SK-MEL-5 (cell line): ENCODE measurements at places on chromosomes 2 and 18. TPM values are rescaled to one million over a fixed set of nuclear protein-coding genes. Genes with fewer than 3 reads are reported as not detected.
A peak's percentile ranks its signal among the peaks of the same experiment; 100 is the strongest.

The CHPF gene
- total RNA-seq = 93.9 and 111 TPM in 2 replicates

The DLGAP1 gene
- 27.5 and 28.5 TPM in 2 replicates for total RNA-seq

The MC4R gene
- total RNA-seq = not detected in 2 replicates

The MARCHF4 gene
- total RNA-seq = not detected in 2 replicates

The CNTNAP5 gene
- not detected in 2 replicates for total RNA-seq

The CXCR1 gene
- not detected in 2 replicates for total RNA-seq

The ALLC gene
- total RNA-seq = not detected in 2 replicates

The RABL2A gene
- total RNA-seq = 2.8 and 5.2 TPM in 2 replicates

The ACADL gene
- total RNA-seq = not detected in 2 replicates

The NOL4 gene
- total RNA-seq = not detected in 2 replicates

The SLC23A3 gene
- total RNA-seq = 0.13 and 0.34 TPM in 2 replicates

The BMP10 gene
- total RNA-seq = not detected in 2 replicates

The MROH2A gene
- 0.08 TPM in 1 of 2 replicates, not detected in the other for total RNA-seq

- no peak for DNase-seq
These were observed 13.3 kb upstream of the CCDC85A start for GRCh38 chr2:56170504-56170903.

DNA sequence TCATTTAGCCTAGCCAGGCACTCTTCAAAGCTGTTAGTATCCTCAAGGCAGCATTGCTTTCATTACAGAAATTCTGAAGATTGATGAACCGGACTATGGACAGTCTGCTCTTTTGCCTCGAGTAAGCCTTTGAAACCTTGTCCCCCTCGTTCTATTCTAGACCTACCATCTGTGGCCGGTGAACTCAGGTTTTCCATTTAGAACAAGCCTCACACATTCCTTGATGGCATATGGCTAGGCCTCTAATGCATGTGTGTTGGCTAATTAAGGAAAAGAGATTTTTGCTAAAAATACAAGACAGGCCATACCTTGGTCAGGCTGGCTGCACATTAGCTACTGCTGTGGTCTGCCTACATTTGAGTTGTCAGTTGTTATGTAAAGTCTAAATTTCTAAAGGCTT lies 111.8 kb downstream of the CERS6 start:
- DNase-seq = no peak

GRCh38 chr2:169729274-169729605 lies 4.4 kb upstream of the KLHL23 start:
- no peak for DNase-seq

- DNase-seq = no peak
These were observed 700.6 kb upstream of the ZEB2 start for GRCh38 chr2:145220496-145220895.

DNA sequence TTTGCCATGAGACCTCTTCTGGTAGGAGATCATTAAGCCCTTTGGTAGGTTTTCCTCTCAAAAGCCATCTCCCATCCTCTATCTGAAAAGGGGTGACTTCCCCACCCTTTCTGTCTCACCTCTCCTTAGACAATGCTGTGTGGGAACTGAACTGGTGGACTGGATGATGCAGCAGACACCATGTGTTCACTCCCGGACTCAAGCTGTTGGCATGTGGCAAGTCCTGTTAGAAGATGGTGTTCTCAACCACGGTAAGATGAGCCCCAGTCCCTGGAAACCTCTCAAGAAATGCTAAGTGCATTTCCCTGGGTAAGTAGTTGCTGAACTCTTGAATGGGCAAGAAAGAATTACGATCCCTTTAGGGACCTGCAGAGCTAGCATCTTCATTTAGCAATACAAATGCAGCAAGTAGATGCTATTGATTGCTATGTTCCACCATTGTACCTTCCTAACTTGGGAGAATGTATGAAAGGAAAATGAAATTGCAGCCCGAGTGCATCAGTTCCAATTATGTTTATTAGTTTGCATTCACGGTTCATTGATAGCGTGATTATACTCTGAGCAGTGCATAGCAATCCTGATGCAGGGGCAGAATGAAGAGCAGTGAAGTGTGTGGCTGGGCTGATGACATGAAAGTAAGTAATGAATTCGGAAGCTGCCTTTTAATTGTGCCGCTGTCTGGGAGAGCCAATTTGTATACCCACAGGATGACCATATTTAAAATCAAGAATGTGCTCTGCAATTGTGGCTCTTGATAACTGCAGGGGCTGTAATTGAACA lies 110.0 kb upstream of the MAP3K20 start:
- no peak for DNase-seq

- no peak for DNase-seq
These were observed 261.9 kb upstream of the ETAA1 start for GRCh38 chr2:67135208-67135607.

- DNase-seq = no peak
These were observed 1081.2 kb downstream of the SOCS6 start for GRCh38 chr18:71370095-71370494.

- DNase-seq = no peak
These were observed 38.4 kb downstream of the PPM1B start for GRCh38 chr2:44207102-44207501.

- no peak for DNase-seq
These were observed 33.2 kb downstream of the KCNS3 start for GRCh38 chr2:17911491-17912260.

GRCh38 chr2:210630873-210631560 lies 74.6 kb downstream of the CPS1 start:
- DNase-seq = peak; percentile 24

- no peak for DNase-seq
These were observed 1064.8 kb downstream of the SUCLG1 start for GRCh38 chr2:83394134-83394904.

DNA sequence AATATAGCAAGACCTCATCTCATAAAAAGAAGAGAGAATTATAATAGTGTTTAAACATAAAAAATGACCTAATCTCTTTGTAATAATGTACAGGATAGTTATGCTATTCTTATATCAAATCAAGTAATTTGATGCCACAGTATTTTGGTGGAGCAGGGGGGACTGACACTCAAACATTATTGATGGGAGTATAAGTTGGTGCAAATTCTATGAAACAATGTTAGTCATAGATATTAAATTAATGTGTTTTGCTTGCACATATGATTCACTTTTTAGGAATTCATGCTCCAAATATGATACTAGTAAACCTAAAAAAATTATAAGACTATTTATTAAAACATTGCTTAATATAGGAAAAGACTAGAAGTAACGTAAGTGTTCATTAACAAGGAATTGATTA lies 256.1 kb upstream of the SYT4 start:
- no peak for DNase-seq

GRCh38 chr2:96816836-96817702 lies 1.0 kb downstream of the CNNM3 start:
- DNase-seq = no peak

DNA sequence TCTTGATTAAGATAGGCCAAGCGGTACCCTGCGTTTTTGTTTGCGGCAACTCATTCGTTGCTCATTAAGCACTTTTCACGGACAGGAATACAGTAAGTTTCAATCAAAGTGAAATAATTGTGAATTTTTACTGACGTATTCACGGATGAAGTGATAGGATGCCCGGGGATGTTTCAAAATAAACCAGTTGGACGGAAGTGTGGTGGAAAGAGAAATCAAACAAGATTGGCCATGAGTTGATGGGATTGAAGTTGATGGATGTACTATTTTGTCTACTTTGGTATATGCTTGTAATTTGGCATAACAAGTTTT lies 481 bp downstream of the TMEM177 start:
- DNase-seq = no peak

GRCh38 chr18:44771572-44771955 lies 90.9 kb downstream of the SETBP1 start:
- DNase-seq = no peak

- peak; percentile 62 for DNase-seq
These were observed 864 bp upstream of the XPO1 start for GRCh38 chr2:61538920-61539520.

DNA sequence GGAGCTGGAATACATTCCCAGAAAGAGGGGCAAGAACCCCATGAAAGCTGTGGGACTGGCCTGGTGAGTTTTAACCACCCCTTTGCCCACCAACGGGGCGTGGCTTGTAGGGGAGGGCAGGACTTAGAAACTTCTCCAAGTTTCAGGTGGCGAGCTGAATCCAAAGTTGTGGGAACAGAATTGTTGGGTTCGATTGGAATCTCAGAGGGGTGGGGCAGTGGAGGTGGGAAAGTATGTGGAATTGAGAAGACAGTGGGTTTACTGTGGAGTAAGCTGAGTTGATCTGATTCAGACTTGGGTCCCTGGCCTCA lies 1.1 kb downstream of the PNKD start:
- DNase-seq = no peak

- DNase-seq = no peak
These were observed 325.2 kb downstream of the PLCL1 start for GRCh38 chr2:198129609-198130008.

GRCh38 chr2:200155652-200156051 lies 150.8 kb upstream of the SPATS2L start:
- DNase-seq = no peak

DNA sequence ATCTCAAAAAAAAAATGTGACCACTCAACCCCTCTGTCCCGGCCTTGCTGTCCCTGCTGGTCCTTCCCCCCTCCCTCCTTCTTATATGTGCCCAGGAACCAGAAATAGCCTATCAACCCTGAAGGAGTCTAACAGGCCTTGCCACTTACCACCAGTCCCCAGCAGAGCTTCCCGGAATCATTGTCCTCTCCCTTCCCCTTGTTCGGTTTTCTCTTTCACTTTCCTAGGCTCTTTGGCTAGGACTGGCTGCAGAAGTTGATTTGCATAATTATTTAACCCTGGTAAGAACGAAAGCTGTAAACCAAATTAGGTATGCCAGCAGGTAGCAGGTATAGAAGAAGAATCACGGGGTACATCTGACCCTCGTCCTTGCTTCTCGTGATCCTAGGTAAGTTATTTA lies 72.6 kb upstream of the ZNF532 start:
- DNase-seq = no peak

DNA sequence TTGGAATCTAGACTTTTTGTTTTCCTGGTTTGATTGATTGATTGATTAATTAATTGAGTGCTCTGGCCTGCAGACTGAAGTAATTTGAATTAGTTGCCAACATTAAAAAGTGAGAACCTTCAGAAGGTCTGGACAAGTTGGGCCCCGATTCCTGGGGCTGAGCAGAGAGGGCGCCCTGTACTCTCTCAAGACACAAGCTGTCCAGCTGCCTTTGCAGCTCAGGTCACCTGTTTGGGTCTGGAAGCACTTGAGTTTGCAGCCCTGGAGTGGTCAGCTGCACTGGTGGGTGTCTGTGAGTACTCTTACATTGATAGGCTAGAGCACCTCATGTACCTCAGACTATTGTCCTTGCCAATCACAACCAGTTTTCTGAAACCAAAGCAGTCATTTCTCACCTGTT lies 22.7 kb upstream of the CELF4 start:
- no peak for DNase-seq

DNA sequence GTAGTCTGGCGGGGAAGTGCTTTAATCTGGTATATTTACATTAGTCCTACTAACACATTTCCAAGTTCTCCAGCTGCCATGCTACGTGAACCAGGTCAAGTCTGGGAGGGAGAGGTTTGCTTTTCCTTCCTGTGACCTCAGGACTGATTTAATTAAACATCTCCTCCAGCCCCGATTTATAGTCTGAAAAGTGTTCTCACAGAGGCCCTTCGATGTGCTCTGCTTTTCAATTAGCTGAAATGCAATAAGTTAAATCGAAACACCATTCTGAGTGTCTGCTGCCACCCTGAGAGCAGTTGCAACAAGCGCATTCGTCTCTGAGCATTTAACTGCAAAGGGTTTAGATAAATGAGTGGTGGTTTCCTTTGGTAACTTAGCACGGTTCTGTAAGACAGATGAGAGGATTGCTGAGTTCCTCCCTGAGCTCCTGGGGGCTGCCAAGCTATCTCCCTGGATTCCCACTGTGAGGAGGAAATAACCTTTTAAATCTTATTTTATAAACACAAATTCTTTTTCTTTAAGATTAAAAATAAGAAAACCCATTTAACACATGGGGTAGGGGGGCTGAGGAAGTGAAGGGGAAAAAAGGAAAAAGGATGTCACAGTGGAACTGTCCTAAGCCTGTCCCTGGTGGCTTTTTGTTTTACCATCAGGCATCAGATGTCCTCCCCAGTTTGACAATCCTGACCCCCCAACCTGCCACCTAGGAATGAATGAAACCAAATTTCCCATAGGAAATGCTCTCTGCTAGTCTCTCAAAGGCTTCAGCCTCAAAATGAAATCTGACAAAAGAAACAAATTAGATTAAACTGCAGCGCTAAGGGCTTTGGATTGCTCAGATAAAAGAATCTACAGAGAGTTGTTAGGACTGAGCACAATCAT lies 56.5 kb upstream of the CREB1 start:
- DNase-seq = peak; percentile 81

GRCh38 chr18:22045221-22045918 lies 124.0 kb upstream of the GATA6 start:
- DNase-seq = no peak

GRCh38 chr2:241733391-241734207 lies 831 bp upstream of the D2HGDH start:
- DNase-seq = no peak

- DNase-seq = no peak
These were observed 96.1 kb upstream of the MCFD2 start for GRCh38 chr2:47011696-47012095.

DNA sequence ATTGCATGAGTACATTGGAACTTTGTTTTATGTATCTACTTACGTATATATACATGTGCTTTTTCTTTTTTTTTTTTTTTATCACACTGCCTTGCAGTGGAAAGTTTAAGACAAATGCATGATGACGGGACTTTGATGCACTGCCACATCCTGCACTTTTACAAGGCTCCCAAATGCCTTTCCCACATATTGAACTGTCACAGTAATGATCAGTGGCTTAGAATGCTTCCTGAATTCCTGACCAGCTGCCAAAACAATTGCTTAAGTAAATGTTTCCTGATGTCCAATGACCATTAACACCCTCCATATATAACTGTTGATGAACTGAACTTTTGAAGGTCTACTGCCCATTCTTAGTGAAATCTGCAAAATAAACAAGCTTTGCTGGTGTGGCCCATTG lies 60.2 kb downstream of the LYPD6B start:
- DNase-seq = no peak
